ENCODE measurements at places on chromosomes 12 and 14. TPM values are rescaled to one million over a fixed set of nuclear protein-coding genes. Genes with fewer than 3 reads are reported as not detected.

GRCh38 chr14:78196323-78196722 is 26.1 kb downstream of the NRXN3 start:
- H3K27me3 ChIP-seq: no peaks in the 10 kb centered on the region
- DNase-seq: no peak
- H3K27ac ChIP-seq: no peak overlapping the region
- no peak overlapping the region for H3K4me3 ChIP-seq
- H3K4me1 ChIP-seq: no peaks in the 10 kb centered on the region
- no peaks in the 10 kb centered on the region for H3K36me3 ChIP-seq

TAS2R8 gene
- not detected for total RNA-seq

GRCh38 chr14:92759300-92759678 is 10.9 kb upstream of the LGMN start:
- no peaks in the 10 kb centered on the region for H3K27me3 ChIP-seq
- no peaks in the 10 kb centered on the region for H3K36me3 ChIP-seq
- no peak for DNase-seq
- H3K4me3 ChIP-seq: no peak overlapping the region
- no peaks in the 10 kb centered on the region for H3K4me1 ChIP-seq
- no peak overlapping the region for H3K27ac ChIP-seq

DNA sequence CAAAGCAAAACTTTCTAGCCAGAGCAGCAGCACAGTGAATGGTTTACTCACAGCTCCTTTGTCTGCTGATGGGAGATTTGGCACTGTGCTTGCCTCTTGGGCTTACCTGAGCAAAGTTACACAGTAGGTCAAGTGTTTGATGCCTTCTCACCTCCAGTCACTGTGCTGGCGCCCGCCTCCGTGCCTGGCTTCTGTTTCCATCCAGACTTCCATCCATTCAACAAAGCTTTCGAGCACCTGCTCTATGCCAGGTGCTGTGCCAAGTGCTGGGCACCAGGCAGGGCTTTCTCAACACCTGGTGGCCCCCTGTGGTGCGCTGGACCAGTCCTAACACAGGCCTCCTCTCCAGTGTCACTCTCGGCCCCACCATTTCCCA is 199.2 kb upstream of the EEA1 start:
- H3K27ac ChIP-seq: peak overlapping the region; percentile 96
- H3K4me3 ChIP-seq: no peak overlapping the region
- no peak for DNase-seq

DNA sequence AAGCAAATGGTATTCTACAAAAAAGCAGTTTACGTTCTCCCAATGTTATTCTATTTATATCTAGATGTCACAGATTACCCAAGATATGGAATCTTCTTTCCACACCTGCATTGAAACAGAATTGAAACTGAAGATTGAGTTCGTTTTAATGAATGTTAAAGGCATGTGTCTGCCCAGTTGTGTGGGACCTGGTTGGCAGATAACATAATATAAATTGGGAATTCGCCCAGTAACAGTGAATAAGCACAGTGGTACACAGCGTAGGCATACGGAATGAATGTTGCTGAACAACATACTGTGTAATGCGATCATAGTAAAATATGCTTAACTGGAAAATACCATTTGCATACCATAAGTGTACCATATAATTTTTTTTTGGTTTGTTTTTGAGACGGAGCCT is 4.3 kb downstream of the KHNYN start:
- H3K27ac ChIP-seq: no peak overlapping the region
- H3K36me3 ChIP-seq: peaks cover 2% of the 10 kb centered on the region
- no peak for DNase-seq
- H3K27me3 ChIP-seq: no peaks in the 10 kb centered on the region

OR6C65 gene
- not detected for total RNA-seq

DNA sequence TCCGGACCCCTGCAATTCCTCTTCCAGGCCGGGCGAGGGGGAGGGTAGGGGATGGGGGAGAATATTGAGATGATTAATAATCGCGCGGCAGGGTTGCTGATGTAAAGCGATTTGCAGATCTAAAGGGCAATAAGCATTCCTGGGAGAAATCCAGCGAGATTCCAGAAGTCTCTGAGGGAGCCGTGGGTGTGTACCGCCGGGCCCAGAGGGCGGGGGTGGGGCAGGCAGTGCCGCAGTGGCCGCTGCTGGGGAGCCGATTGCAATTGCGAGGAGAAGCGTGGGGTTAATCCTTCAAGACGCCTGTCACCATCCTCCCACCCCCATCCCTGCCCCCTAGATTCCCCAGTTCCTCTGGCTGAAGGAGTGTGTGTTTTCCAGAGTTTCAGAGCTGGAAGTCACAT is 16.4 kb downstream of the FOS start:
- H3K4me3 ChIP-seq: peak overlapping the region; percentile 58
- no peaks in the 10 kb centered on the region for H3K36me3 ChIP-seq
- DNase-seq: peak; percentile 77
- peak overlapping the region; percentile 88 for H3K27ac ChIP-seq
- H3K27me3 ChIP-seq: no peaks in the 10 kb centered on the region
- peaks cover 26% of the 10 kb centered on the region for H3K4me1 ChIP-seq

- no peaks in the 10 kb centered on the region for H3K36me3 ChIP-seq
- H3K27me3 ChIP-seq: no peaks in the 10 kb centered on the region
- H3K27ac ChIP-seq: no peak overlapping the region
- no peaks in the 10 kb centered on the region for H3K4me1 ChIP-seq
- no peak overlapping the region for H3K4me3 ChIP-seq
These were observed 86.3 kb upstream of the BCL2L14 start for GRCh38 chr12:11984417-11984816.

DNA sequence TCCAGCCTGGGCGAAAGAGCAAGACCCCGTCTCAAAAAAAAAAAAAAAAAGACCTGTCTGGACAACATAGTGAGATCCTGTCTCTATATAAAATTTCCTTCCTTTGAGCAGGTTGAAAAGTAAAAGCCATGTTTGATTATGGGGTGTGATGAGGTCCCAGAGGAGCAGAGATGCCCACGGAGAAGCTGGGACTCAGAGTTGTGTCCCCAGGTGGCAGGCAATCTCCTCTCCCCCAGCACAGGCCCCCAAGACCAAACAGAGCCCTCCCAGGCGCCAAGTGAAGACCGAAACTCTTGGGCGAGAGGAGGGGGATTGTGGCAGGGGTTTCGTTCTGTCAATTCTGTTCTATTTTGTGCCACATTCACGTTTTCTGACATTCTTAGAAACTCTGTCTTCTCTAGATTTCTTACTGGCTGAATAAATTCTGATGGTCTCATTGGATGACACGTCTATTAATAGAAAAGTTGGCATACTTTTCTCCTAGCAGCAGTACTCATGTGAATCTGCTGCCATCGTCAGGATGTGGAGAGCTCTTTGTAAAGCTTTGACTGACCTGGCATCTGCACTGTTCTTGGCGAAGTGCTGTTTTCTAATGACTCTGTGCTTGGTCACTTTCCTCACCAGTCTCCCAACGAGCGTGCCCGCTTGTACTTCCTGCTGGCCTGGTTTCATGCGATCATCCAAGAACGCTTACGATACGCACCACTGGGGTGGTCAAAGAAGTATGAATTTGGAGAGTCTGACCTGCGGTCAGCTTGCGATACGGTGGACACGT is 43.4 kb downstream of the HSP90AA1 start:
- DNase-seq: no peak
- no peak overlapping the region for H3K4me3 ChIP-seq
- no peaks in the 10 kb centered on the region for H3K4me1 ChIP-seq

GRCh38 chr12:15214851-15215601 is 6.2 kb downstream of the RERG start:
- no peak overlapping the region for H3K4me3 ChIP-seq
- H3K36me3 ChIP-seq: no peaks in the 10 kb centered on the region
- H3K27me3 ChIP-seq: no peaks in the 10 kb centered on the region
- H3K4me1 ChIP-seq: no peaks in the 10 kb centered on the region
- DNase-seq: no peak
